AG09309 (cell line): ENCODE measurements at places on chromosomes 3 and 15.

- DNase-seq = no peak
Observed at GRCh38 chr3:126530171-126531050, 6.5 kb downstream of the CHST13 start.

GRCh38 chr15:94547711-94548110, 316.4 kb downstream of the MCTP2 start:
- DNase-seq = no peak

DNA sequence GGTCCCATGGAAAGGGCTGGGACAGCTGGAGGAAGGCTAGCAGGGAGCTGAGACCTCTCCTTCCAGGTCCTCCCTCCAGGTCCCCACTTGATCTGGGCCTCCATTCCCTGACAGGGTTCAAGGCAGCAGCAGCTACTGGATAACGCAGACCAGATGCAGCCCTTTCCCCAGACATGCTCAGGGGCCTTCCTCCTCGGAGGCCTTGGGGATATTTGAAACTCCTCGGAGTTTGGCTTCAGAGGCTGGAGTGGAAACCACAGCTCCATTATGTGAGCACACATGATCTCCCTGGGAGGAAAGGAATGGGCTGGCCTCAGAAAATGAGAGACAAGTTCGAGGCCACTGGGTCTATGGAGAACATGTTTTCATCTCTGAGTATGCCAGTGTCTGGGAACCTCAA, 119.3 kb downstream of the SMAD6 start:
- DNase-seq = no peak

DNA sequence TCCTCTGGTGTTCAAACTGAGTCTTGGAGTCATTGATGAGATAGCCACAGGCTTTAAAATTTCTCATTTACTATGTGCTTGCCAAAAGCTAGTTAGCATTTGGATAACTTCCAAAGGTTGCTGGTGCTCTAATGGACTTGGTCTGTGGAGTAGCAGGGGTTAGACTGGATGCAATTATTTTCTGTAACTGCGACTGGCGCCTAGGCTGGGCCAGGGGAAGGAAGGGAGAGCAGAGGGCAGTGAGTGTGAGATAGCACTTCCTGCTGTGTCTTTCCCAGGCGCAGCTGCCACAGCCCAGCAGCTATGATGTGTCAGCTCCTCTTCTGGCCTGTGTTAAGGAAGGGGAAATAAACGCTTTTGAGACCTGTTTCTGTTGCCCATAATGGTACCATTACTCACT, 98.6 kb downstream of the MYRIP start:
- DNase-seq = no peak

DNA sequence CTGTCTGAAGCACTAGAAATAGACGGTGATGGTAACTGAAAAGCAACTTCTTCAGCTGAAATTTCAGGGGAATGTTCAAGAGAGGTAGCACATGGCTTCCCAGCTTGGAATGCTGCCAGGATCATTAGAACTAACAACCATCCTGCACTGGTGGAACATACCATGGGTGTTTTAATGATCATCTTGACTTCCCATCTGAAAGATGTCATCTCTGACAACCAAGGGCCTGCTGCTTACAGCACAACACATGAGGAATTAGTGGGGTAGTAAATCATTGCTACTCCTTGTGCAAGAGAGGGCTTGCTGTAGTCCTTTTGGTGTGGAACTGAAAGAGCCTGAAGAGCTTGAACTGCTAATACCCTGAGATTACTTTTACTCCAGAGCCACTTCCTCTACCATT, 853.7 kb downstream of the MCTP2 start:
- no peak for DNase-seq

GRCh38 chr15:60372227-60372626, 25.6 kb downstream of the ANXA2 start:
- no peak for DNase-seq

DNA sequence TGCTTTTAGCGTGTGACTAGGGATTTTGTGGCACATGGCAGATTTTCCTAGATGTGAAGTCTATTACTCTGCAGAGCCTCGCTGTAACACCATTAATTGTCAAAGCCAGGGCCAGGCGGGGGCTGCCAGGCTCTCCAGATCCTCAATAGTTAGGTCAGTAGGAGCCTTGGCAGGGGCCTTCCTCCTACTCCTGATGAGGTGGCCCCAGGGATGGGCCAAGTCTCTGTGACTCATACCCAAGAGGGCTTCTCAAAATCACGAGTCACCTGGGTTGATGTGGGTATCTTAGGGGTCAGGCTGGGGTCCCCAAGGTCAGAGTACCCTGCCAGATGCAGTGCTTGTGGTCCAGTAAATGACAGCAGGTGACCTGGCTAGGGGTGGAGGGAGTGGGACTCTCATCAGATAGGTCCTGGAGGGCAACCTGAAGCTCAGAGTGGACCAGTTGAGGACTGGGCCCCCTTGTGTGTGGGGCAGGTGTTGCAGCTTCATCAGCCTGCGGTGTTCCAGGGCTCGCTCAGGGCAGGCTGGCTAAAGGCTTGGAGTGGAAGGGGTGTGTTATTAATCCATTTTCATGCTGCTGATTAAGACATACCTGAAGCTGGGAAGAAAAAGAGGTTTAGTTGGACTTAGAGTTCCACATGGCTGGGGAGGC, 88.5 kb upstream of the MYZAP start:
- DNase-seq = no peak

GRCh38 chr3:196800742-196801434, 61.2 kb downstream of the PAK2 start:
- DNase-seq = no peak

DNA sequence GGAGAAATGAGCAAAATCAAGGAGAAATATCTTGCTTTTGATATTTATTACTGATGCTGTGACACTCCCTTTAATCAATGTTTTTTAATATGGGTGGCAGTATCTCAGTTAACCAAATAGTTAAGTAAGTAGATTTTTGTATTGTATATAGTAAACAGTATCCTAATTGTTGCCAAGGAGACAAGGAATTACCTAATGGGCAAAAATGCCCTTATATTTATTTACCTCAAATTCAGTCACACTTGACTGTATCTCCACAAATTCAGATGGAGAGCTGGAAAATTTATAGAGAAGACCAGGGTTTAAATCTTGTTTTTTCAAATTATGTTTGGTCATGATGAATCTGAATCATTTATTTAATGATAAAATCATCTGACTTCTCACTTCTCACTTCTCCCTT, 3.6 kb upstream of the CHD2 start:
- DNase-seq = no peak

DNA sequence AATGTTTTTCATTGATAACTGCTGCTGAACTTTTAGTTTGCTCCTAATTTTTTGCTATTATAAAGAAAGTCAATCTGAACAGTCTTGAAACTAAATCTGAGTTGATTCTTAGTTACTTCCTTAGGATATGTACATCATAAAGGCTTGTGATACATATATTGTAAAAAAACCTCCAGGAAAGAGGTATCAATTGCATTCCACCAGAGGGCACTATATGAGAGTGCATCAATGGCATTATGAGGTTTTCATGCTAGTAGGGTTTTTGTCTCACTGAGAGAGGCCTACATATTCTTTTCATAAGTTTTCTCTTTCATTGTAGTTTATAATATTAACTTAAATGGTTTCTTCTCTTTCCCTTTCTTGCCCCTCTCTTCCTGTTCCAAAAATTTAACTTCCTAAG, 46.9 kb downstream of the PIK3R4 start:
- no peak for DNase-seq

GRCh38 chr15:80929225-80929624, 60.4 kb downstream of the MESD start:
- DNase-seq = peak; percentile 68

DNA sequence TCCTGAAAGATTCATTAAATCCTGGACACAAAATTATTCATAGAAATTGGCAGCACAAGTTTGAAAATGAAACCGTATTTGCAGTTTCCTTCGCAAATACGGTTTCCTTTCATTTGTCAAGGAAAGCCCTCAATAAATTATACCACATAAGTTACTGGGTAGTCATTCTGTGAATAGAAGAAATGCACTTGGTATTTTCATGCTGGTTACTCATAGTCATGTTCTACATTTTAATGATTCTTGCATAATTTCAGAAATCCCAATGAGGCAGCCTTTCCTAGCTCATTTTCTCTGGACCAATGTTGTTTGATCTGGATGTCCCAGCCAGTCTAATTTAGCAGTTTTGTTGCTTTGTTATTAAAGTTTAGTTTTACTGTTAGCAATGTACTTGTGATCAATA, 43.2 kb downstream of the MINAR1 start:
- DNase-seq = peak; percentile 45

DNA sequence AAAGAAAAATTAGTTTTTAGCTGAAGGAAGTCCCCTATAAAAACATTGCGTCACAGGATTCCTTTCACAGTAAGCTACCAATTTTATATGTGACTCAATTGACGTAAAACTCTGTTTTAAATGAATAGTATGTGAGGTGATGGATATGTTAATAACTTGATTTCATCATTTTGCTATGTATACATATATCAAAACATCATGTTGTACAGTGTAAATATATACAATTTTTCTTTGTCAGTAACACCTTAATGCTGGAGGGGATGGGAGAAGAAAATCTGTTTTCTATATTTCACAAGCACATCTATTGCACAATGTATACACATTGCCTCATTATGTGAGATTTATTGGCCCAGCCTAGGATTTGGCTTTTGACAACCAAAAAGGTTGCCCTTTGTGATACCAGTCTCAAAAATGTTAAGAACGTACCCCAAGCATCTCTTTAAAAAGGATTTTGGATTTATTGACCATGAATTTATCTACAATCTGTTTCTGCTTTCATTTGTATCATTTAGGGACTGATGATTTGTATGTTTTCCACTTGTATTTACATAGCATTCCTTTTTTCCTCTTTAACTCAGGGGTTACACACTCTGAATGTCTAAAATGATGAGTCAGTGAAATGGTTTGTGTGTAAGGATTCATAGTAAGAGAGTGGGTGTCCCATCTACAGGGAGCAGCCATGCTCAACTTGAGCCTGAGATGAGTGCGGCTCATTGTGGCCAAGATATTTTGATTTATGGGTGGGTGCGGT, 62.6 kb downstream of the CRTC3 start:
- DNase-seq = peak; percentile 57
